A549 (cell line): ENCODE measurements at places on chromosomes 12 and 14. TPM values are rescaled to one million over a fixed set of nuclear protein-coding genes. Genes with fewer than 3 reads are reported as not detected.

DNA sequence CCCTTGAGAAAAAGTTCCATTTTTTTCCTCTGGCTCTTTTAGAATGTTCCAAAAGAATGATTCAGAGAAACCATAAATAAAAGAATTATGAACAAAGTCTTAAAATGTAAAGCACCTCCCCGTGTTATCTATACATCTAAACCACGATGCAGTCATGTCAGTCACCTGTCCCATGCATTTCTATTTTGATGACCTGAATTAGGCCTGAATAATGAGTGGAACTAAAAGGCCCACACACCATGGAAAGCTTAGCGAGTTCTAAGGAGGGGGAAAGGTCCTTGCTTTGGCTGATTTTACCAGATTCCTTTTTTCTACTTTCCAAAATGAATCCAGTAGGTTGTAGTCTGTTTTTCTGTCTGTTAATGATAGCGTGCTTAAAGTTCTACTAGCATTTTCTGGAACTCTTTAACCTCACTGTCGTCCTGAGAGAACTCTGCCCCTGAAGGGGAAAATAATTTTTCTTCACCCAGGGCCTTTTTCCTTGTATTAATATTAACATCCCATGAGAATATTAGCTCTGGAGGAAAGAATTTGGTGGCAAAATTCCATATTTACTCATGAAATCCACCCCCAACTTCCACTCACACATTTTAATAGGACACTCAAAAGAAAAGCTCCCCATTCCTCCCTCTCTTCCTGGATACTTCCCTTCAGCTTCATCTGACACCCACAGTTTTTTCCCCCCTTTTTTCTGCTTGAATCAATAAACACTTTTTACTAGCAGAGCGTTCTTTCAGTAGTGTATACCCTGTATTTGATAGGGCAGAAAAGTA is 266.3 kb upstream of the DIO2 start:
- DNase-seq, result no peak

Gene LBHD2
- polyA plus RNA-seq, result not detected in 3 replicates

GRCh38 chr12:131642101-131642540 is 68.8 kb upstream of the SFSWAP start:
- peak; percentile 58 for DNase-seq

- DNase-seq, result no peak
These were observed 5.1 kb upstream of the ENDOU start for GRCh38 chr12:47730341-47730744.

DNA sequence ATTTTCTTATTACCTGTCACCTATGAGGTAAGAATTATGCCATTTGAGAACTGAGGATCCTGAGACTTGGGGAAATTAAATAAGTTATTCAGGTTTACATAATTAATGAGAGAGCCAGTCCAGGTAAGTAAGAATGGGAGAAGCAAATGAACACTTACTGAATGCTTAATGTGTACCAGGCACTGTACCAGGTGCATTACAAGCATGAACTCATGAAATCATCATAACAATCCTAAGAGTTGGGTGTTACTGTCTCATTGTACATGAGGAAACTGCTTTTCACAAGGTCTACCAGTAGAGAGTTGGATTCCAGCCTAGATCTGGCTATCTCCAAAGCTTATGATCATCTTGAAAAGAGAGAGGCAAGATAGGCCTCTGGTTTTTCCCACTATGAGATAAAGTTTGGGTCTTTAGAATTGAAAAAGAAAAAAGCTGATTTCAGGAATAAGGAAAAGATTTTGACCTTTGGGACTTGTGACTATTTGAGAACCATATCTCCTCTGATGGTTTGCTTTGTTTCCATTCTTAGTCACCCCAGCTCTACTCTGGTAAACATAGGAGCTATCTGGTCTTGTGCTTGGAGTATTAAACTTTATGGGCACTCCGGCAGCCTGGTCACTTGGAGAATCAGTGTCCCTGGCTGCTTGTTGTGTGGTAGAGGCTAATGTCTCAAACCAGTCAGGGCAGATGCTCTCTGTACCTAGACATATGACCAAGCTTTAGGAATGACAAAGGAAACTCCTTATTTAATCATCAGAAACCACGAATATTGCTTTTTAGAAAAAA is 48.0 kb downstream of the PTHLH start:
- no peak for DNase-seq

GRCh38 chr14:29061702-29062101 is 295.1 kb downstream of the FOXG1 start:
- DNase-seq, result no peak

GRCh38 chr14:100773331-100774163 is 46.9 kb downstream of the DLK1 start:
- no peak for DNase-seq

Gene GLT8D2
- polyA plus RNA-seq, result 0.27 to 0.55 TPM (median 0.31 TPM) in 3 replicates

Gene CACNA2D4
- polyA plus RNA-seq, result not detected in 3 replicates
